Stimulated activated CD4-positive, alpha-beta T cell treated with anti-CD3 and anti-CD28 coated beads, Interleukin-1b, Interleukin-23, amount 100 ng/mL, for 1 hour (primary cell): ENCODE measurements at places on chromosomes 5 and 9.

DNA sequence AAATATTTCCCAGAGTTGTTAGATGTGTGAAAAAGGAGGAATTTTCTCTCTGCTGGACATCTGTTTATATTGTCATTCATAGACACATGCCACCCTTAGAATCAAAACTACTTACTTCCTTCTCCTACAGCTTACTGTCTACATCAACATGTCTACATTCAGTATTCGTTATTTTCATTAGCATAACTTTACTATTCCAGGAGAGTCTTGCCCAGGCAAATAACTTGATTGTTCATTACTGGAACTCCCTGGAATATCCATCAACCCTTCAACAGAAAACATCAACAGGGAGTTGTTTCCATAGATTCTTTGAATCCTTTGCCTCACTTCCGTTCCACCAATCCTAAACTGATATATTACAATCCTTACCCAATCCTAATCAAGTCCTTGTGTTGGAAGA lies 457.5 kb upstream of the ZNF608 start:
- DNase-seq, result no peak

DNA sequence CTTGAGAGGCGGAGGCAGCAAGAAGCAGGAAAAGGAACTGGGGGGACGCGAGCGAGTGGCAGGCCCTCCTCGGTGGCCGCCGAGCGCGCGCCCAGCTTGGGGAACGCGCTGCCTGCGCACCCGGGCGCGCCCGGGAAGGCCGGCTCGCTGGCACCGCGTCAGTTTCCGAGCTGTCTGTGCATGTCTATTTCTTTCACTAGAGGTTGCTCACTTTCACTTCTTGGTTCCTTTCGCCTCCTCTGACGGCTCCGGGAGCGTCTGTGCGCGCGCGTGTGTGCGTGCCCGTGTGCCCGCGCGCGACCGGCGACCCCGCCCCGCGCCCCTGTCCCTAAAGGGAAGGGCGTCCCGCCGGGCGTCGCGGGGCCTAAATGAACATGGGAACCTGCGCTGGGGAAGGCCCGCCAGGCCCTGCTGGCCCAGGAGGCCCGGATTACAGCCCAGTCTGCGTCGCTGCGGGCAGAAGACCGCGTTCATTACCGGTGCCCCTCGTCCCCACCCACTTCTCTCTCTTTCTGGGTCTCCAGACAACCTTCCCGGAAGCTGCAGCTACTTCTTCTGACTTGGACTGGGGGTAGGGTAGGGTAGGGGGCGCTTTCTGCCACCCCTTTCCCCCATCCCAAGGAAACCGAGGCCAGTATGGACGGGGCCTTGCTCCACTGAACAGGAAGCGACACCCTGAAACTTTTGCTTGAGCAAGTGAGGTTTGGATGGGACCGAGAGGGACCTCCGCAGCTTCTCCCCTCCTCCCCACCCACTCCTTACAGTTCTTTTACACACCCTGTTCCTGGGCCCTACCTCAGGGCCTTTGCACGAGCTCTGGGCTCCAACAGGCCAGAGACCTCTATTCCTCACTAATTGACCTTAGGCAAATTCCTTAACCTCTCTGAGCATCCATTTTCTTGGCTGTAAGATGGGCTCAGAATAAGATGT lies 205.8 kb upstream of the IER5L start:
- DNase-seq, result peak; percentile 29

GRCh38 chr5:120771202-120771601 lies 307.1 kb downstream of the PRR16 start:
- DNase-seq, result no peak

GRCh38 chr5:219460-219863 lies 1.3 kb downstream of the SDHA start:
- DNase-seq, result no peak

GRCh38 chr9:23375511-23375910 lies 450.5 kb downstream of the ELAVL2 start:
- no peak for DNase-seq

GRCh38 chr5:138418444-138418843 lies 20.4 kb upstream of the REEP2 start:
- no peak for DNase-seq

GRCh38 chr9:7196467-7196866 lies 438.7 kb downstream of the KDM4C start:
- DNase-seq, result no peak

GRCh38 chr5:96297867-96298266 lies 135.2 kb downstream of the PCSK1 start:
- DNase-seq, result no peak
